ENCODE measurements at places on chromosomes 4 and X. TPM values are rescaled to one million over a fixed set of nuclear protein-coding genes. Genes with fewer than 3 reads are reported as not detected.

GRCh38 chr4:86608757-86609375, 14.8 kb downstream of the PTPN13 start:
- peak; percentile 4 for DNase-seq

DNA sequence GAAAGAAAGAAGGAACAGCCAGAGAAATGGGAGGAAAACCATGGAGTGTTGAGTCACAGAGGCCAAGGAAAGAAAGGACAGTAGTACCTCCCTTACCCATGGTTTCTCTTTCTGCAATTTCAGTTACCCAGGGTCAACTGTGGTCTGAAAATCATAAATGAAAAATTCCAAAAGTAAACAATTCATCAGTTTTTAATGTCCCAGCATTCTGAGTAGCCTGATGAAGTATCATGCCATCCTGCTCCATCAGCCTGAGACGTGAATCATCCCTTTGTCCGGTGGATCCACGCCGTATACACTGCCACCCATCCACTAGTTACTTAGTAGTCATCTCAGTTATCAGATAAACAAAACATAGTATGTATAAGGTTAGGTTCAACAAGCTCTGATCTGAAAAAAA, 114.2 kb downstream of the COMMD8 start:
- peak; percentile 6 for DNase-seq

GPR143 gene
- polyA plus RNA-seq: not detected

DNA sequence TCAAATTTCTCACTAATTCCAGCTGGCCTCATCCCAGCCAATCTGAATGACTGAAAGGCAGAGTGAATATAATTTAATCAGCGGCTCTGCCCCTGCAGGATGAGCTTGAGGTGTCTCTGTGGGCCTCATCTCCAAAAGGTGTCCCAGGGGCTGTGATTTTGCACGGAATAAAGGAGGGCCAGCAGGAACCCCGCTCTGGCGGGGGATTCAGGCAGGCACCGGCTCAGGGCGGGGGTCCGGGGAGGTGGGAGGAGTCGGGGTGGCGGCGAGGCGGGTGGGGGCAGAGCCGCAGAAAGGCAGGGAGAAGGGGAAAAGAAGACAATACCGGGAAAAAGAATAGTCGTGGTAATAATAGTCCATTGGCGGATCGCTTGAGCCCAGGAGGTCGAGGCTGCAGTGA, 16.0 kb upstream of the ERCC6L start:
- no peak for DNase-seq

DNA sequence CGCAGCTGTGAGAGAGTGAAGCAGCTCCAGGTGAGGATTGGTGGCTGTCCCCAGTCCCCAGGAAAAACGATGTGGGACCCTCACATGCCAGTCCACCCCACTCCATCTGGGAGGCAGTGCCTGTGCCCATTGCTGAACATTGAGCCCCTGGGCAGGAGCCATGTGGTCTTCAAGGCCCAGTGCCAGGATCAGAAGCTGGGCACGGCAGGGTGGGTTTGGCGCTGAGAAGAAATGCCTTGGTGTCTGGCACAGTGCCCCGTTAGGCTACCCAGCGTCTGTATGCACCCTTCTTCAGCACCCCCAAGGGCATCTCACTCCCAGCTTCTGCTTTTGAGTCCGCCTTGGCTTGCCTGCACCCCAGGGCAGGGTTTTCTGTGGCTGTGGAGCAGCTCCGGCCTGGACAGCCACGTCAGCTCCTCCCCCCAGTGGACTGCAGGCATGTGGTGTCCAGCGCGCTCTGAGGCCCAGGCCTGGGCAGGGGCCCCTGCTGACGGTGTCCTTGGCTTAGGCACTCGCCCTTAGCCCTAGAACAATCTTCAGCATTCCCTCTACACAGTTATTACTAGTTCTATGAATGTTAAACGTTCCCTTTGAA, 28.6 kb downstream of the RGS12 start:
- peak; percentile 57 for DNase-seq

GRCh38 chr4:52105276-52105675, 54.2 kb downstream of the SPATA18 start:
- no peak for DNase-seq

DNA sequence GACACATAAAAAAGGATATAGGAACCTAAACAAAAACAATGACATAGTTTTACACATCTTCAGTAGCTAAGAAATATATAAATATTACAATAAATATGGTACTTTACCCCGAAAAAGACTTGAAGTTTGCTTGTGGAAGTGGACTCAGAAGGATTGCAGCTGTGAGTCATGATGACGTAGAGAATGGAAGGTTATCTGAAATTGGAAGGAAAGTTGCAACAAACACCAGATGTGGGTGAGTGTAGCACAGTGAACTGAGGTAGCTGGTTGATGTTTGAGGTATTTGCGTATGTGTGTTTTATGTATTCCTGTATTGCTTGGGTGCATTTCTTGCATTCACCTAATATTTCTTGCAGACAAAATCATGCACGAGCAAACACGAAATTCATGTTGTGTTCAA, 113.0 kb downstream of the ARX start:
- DNase-seq: peak; percentile 60

GRCh38 chr4:26343038-26343398, 22.2 kb downstream of the RBPJ start:
- DNase-seq: peak; percentile 62

NAP1L3 gene
- polyA plus RNA-seq: 13.0 TPM

DUSP9 gene
- not detected for polyA plus RNA-seq

DNA sequence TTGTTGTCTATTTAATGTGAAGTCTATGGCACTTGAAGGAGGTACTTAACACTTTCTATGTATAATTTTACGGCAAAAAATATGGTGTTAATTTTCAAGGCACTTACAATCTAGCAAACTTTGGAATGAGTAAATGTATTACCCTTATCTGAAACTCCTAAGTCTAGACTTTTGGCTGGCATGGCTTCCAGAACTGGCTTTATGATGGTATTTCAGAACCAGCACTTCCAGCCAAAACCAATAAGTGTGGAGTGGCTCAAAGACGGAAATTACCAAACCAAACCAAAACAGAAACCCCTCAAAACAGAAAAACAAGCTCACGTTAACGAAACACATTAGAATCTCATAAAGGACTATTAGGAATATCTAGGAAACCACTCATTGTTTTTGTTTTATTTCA, 205.6 kb upstream of the HAND2 start:
- DNase-seq: no peak

DNA sequence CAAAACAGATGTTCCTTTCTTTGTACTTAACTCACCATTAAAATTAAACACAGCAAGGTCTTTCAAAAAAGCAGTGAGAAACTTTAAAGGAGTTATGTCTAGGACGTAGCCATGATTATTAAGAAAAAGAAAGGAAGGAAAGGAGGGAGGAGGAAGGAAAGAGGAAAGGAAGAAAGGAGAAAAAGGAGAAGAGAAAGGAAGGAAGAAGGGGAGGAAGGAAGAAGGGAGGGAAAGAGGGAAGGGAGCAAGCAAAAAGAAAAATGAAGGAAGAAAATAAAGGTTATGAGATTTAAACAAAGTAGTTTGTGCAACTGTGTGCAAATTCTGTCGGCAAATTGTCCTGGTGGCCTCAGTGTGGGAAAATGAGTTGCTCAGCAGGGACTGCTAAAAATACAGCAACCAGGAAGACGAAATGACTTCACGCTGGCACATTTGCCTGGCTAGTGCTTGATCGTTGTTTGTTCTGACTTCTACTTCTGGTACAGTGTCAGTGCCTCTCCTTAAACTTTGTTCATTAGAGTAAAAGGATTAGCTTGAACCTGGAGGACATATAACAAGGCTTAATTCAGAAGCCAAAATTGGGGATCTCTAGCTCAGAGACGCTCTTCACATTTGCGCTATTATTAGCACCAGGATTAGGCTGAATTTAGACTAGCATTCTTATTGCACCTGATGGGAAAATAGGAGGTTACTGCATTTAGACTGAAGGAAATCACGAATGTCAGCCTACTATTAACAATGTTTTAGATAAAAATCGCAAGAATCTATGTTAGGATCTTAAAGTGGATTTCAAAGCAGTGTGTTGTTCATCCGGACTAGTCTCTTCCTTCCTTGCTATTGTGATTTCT, 81.2 kb downstream of the DCK start:
- peak; percentile 49 for DNase-seq

DNA sequence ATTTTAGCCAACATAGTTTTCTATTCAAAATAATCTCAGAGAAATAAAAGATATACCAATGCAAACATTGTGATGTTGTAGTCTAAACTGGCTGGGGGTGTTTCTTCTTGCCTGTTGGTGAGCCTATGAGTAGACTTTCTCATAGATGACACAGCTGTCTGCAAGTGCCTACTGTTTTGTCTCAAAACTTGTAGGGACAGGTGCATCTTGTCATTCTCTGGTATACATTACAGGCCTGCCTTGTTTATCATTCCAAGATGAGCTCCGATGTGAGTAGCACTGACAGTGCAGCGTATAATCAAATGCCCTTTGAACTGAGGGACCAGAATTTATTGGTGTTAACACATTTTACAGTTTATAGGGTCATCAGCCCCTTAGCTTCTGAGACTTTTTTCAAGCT, 353.8 kb downstream of the PRDM5 start:
- no peak for DNase-seq

SLC9B1 gene
- 0.19 TPM for polyA plus RNA-seq
